HTR-8/SVneo (cell line): ENCODE measurements at places on chromosomes 11 and 22.

DNA sequence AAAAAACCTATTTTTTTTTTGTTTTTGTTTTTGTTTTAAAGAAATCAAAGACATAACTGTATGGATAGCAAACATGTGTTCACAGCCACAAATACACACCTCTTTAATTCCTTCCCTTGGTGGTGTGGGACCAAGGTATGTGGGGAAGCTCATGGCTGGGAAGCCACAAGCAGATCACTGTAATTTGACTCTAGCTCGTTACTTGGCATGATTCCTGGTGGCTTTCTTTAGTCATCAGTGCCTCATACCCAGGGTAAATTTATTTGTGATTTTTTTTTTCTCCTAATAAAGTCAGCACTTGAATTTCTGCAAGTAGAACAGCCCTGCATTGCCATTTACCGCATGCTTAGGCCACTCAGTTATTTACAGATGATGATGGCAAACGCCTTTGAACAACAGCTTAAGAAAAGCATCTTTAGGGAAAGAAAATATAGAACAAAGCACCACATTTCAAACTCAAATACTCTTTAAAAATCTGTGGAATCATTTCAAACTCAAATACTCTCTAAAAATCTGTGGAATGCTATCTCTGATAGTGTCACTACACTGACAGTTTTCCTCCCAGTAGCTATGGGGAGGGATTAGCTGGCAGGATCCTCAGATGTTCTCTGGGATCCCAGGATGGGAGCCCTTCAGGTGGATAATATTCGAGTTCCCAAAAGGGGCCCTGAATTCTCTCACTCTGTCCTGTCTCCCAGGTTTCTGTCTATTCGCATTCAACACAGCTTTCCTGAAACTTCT lies 687.2 kb downstream of the OPCML start:
- peak; percentile 51 for DNase-seq

GRCh38 chr11:35675901-35676610 lies 13.5 kb downstream of the TRIM44 start:
- DNase-seq = no peak

DNA sequence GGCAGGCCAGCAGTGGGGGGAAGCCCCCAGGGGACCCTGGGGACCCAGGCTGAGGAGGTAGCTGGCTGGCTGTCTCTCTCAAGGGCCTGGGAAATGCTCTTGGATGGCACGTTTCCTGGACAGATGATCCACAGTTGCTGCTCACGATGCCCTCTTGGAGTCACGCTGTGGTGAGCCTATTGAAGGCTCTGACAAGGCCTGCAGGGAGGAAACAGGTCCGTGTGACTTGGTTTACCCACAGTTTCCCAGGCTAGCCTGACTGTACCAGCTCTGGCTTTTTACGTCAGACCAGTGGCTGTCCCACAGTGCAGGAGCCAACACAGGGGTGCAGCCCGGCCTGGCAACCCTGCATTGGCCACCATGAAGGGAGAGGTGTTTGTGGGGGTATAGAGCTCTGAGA lies 29.2 kb upstream of the PPARA start:
- no peak for DNase-seq

DNA sequence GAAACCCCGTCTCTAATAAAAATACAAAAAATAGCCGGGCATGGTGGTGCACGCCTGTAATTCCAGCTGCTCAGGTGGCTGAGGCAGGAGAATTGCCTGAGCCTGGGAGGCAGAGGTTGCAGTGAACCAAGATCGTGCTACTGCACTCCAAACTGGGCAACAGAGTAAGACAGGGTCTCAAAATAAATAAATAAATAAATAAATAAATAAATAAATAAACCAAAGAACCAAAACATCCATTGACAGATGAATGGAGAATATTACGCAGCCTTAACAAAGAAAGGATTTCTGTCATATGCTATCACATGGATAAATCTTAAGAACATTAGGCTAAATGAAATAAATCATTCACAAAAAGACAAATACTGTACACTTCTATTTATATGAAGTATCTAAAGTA lies 11.1 kb upstream of the CSTF3 start:
- DNase-seq = no peak

DNA sequence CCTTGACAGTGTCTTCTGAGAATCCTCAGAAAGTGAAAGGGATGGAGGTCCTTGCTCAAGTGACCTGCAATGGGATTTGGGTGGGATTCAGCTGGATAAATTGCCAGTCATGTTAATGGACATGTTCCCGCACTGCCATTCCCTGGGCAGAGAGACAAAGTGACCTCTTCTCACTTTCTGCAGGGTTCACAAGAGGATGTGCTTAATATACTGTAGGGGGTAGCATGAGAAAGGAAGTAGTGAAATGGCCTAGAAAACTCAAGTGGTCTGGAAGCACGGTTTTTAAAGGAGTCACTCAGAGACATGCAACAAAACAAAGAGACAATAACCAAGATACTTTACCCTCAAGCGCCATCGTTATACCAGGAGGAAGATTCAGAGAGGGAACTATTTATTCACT lies 70.2 kb downstream of the NELL1 start:
- DNase-seq = no peak
